NCI-H524 (cell line): ENCODE measurements at places on chromosomes 12 and 14.

DNA sequence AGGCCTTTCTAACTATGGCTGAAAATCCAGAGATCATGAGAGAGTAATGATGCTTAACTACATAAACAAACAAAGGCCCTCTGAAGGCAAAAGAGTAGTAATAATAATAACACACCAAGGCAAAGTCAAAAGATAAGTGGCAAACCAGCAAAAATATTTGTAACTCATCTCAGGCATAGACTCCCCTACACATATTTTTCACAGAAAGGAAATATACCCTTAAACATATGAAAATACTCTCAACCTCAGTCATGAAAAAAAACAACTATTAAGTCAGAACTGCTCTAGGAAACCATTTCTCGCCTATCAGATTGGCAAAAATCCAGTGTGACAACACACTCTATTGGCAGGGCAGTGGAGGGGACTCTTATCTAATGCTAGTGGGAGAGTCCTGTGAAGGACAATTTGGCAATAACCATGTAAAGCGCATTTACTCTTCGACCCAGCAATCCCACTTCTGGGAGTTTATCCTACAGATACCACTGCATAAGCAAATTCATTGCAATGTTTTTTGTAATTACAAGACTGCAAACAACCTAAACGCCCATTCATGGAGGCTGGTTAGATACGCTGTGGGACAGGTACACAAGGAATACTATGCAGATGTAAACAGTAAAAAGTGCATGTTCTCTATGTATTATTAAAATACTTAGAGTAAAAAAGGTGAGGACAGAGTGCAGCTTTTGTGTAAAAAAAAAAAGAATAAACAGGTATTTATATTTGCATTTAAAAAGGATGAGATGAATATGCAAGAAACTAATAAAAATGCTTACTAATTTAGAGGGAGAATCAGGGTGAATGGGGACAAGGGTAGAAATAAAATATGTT lies 26.0 kb upstream of the IL22 start:
- no peak for DNase-seq

DNA sequence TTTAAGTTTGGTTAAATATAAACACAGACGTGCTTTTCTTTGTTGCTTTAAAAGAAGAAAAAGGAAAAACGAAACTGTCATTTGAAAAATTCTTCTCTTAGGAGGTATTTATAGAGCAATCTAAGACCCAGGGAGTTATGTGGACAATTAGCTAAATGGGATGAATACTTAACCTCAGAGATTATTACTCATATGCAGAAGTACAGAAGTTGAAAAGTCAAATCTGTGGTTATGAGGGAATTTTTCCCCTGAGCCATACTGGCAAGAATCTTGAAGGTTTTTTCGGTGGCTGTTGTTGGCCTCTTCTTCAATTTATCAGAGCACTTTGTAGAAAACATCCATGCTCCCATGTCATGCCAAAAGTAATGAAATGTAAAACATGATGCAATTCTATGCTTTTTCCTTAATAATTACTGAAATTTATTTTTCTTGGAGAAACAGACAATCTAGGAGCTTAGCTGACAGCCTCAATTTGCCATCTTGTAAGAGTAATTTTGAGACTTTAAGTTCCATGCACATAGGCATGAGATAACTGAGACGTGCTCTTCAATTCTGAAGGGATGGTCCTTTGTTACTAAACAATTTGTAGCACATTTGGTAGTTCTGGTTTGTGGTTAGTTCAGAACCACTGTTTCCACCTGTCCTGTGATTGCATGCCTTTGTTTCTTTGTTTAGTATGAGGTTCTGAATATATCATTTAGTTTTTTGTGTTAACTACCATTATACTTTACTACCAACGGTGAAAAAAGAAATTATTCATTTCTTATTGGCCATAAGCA lies 126.6 kb downstream of the BCAT1 start:
- no peak for DNase-seq

DNA sequence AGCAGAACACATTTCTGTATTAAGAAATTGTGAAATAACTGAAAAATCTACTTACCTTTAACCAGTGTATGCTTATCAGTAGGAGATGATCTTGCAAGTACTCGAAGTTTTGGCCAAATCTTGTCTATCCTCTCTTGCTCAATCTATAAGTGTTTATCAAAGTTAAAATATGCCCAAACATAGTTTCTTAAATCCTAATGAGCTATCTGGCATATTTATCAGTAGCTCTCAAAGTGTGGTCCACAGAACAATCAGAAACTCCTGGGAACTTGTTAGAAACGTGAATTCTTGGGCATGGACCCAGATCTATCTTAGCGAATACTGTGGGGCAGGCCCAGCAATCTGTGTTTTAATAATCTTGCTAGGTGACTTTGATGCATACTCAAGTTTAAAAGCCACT lies 84.5 kb upstream of the POC1B start:
- DNase-seq = no peak

- DNase-seq = no peak
Measured at GRCh38 chr12:58671196-58671595, 249.1 kb downstream of the LRIG3 start.

GRCh38 chr14:101065246-101065645 lies 161.7 kb upstream of the RTL1 start:
- no peak for DNase-seq

DNA sequence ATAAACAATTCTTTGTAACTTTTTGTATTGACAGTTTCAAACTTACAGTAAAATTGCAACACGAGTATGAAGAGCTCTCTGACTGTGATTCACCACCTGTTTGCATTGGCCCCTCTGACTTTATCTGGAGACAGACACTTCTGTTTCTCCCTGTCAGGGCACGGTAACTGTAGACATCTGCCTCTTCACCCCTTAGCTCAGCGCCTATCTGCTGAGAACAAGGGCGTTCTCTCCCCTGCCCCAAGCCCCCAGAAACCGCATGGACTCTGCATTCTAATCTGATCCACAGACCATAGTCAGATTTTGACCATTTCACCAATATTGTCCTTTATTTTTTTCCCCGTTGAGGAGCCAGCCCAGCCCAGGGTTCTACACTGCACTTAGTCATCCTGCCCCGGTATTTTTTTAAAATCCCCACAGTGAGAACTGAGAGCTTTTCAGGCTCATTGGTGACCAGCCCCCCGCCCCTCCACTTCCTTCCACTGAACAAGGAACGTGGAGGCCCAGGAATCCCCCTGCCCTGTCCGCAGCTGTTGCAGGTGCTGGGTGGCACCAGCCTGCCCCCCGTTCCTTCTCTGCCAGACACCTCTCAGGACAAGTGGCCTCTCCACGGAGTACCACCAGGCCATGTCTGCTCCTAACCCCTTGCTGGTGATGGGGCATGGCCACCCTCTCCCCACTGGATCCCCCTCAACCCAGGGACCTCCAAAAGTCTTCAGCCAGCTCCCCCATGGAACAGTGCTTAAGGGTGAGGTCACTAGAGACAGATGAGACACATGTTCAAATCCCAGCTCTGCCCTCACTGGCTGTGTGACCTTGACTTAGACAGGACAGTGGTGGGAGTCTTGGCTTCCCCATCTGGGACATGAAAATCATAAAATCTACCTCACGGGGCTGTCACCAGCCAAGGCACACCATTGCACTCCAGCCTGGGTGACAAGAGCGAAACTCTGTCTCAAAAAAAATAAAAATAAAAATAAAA lies 11.2 kb downstream of the RHOF start:
- no peak for DNase-seq

- no peak for DNase-seq
Measured at GRCh38 chr12:122949405-122949804, 16.9 kb downstream of the ABCB9 start.

DNA sequence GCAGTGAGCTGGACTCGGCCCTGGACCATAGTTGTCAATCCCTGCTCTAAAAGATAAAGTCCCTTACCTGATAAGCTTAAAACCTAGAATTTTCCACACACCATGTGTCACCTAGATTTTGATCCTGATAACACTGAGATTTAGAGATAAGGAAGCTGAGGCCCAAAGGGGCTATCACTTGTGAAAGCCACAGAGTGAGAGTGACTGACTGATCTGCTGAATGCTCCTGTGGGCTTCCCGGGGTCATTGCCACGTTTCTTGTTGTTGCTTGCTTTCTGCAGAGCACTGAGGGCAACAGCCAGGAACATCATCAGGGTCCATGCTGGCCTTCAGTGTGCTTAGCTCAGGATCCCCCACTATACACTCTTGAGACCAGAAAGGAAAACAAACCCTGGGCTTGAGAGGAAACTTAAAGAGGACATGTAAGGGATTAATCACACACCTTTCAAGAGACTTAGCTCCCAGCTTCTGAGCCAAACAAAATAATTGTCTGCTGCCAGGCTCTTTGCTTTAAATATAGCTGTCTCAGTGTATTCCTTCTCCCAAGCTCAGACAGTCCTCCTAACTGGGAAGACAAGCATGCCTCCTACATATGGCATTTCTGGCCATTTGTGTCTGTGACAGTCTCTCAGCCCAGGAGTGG lies 82.6 kb upstream of the ARHGAP5 start:
- DNase-seq = no peak
